ENCODE measurements at places on chromosomes 3 and 15. TPM values are rescaled to one million over a fixed set of nuclear protein-coding genes. Genes with fewer than 3 reads are reported as not detected.
A peak's percentile ranks its signal among the peaks of the same experiment; 100 is the strongest.

GRCh38 chr3:126671521-126671920 is 16.6 kb upstream of the TXNRD3 start:
- no peaks in the 10 kb centered on the region for H3K4me1 ChIP-seq
- H3K4me3 ChIP-seq = no peak overlapping the region
- no peaks in the 10 kb centered on the region for H3K36me3 ChIP-seq
- peaks cover 8% of the 10 kb centered on the region for H3K27me3 ChIP-seq
- no peak overlapping the region for H3K27ac ChIP-seq

ACSBG1 gene
- 0.07 TPM for total RNA-seq

NGRN gene
- 34.1 TPM for total RNA-seq

DNA sequence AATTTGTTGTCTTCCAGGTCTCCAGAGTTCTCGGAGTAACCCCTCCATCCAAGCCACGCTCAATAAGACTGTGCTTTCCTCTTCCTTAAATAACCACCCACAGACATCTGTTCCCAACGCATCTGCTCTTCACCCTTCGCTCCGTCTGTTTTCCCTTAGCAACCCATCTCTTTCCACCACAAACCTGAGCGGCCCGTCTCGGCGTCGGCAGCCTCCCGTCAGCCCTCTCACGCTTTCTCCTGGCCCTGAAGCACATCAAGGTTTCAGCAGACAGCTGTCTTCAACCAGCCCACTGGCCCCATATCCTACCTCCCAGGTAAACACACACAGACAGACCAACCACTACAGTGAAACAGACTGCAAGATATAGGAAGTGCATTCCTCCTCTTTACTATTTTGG is 87.9 kb upstream of the BLM start:
- no peak overlapping the region for H3K4me3 ChIP-seq
- H3K27me3 ChIP-seq = no peaks in the 10 kb centered on the region
- peaks cover 69% of the 10 kb centered on the region for H3K36me3 ChIP-seq
- no peaks in the 10 kb centered on the region for H3K4me1 ChIP-seq
- no peak overlapping the region for H3K27ac ChIP-seq
- no peak for DNase-seq

GXYLT2 gene
- not detected for total RNA-seq

PTX3 gene
- not detected for total RNA-seq

ANO10 gene
- total RNA-seq = 6.4 TPM

- H3K27ac ChIP-seq = no peak overlapping the region
- H3K27me3 ChIP-seq = peaks cover 6% of the 10 kb centered on the region
- no peaks in the 10 kb centered on the region for H3K36me3 ChIP-seq
- no peaks in the 10 kb centered on the region for H3K4me1 ChIP-seq
- no peak overlapping the region for H3K4me3 ChIP-seq
Observed at GRCh38 chr3:197577366-197578074, 21.8 kb upstream of the BDH1 start.

- no peak for DNase-seq
- no peaks in the 10 kb centered on the region for H3K36me3 ChIP-seq
- H3K27ac ChIP-seq = no peak overlapping the region
- H3K27me3 ChIP-seq = no peaks in the 10 kb centered on the region
- H3K4me1 ChIP-seq = no peaks in the 10 kb centered on the region
- no peak overlapping the region for H3K4me3 ChIP-seq
Observed at GRCh38 chr15:38320181-38320580, 67.5 kb downstream of the SPRED1 start.

DNA sequence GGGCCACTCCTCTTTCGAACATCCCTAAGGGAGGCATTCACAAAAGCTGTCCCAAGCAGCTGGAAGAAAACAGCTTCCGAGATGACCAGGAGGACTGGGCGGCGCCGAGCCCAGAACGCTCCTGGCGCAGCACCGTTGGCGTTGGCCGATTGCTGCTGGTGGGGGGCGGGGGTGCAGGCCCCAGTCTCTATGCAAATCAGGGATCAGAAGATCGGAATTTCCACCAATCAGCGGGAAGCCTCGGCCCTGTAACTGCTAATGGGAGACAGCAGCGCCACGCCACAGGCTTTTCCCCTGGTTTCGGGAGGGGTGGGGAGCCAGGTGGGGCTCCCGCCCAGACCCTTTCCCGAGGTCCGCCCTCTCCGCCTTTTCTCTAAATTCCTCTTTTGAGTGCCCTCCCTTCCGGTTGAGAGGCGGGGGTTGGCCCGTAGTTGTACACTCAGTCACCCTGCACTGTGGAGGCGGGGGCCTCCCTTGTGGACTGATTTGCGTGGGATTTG is 27.0 kb downstream of the HMCES start:
- no peaks in the 10 kb centered on the region for H3K27me3 ChIP-seq
- DNase-seq = peak; percentile 46
- H3K27ac ChIP-seq = peak overlapping the region; percentile 59
- H3K4me1 ChIP-seq = peaks cover 27% of the 10 kb centered on the region
- H3K4me3 ChIP-seq = peak overlapping the region; percentile 78

- peaks cover 17% of the 10 kb centered on the region for H3K36me3 ChIP-seq
- DNase-seq = no peak
- H3K27ac ChIP-seq = no peak overlapping the region
- H3K4me1 ChIP-seq = peaks cover 51% of the 10 kb centered on the region
Observed at GRCh38 chr3:47130557-47130956, 33.4 kb downstream of the SETD2 start.

CASR gene
- total RNA-seq = not detected

DNA sequence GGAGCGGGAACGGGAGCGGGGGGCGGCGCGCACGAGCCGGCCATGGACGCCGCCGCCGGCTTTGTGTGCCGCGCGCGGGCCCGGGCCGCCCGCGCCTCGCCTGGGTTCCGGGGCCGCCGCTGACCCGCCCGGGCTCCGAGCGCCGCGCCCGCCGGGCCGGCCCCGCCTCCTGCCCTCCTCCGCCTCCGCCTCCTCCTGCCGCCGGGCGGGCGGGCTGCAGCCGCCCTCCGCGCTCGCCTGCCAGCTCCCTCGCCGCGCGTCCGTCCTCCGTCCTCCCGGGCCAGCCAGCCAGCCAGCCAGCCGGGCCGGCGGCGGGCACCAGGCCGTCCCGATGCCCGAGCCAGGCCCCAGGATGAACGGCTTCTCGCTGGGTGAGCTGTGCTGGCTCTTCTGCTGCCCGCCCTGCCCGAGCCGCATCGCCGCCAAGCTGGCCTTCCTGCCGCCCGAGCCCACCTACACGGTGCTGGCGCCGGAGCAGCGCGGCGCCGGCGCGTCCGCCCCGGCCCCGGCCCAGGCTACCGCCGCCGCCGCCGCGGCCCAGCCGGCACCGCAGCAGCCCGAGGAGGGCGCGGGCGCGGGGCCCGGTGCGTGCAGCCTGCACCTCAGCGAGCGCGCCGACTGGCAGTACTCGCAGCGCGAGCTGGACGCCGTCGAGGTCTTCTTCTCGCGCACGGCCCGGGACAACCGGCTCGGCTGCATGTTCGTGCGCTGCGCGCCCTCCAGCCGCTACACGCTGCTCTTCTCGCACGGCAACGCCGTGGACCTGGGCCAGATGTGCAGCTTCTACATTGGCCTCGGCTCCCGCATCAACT is at the start of gene ABHD17C:
Gene ABHD17C (plus strand): TSS at position 212 of the 812 bp plus-strand sequence. CDS start 120 bp downstream, at position 332.
- H3K4me3 ChIP-seq = peak within 1 kb of the TSS; percentile 87
- no peaks in the 10 kb centered on the region for H3K36me3 ChIP-seq
- peaks cover 16% of the 10 kb centered on the region for H3K4me1 ChIP-seq
- peak within 1 kb of the TSS; percentile 69 for H3K27ac ChIP-seq
- peaks cover 5% of the 10 kb centered on the region for H3K27me3 ChIP-seq
- DNase-seq = peak; percentile 58

TRPM1 gene
- total RNA-seq = not detected

DNA sequence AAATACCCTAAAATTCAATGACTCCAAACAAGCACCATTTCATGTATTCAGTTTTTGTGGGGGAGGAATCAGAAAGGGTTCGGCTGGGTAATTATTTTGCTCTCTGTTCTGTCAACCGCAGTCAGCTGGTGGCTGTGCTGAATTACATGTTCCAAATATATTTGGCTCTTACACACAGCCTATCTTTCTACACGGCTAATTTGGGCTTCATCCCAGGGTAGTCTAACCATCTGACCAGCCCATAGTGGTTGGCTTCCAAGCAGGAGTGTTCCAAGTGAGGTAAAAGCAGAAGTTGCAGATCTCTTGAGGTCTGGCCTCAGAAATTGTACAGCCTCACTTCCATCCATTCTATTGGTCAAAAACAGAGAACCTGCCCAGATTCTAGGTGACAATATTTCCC is 760.8 kb upstream of the SEMA6D start:
- H3K4me1 ChIP-seq = no peaks in the 10 kb centered on the region
- no peak for DNase-seq
- no peak overlapping the region for H3K27ac ChIP-seq
- H3K27me3 ChIP-seq = no peaks in the 10 kb centered on the region

GRCh38 chr3:177147790-177148189 is 49.5 kb downstream of the TBL1XR1 start:
- H3K27ac ChIP-seq = peak overlapping the region; percentile 66
- H3K27me3 ChIP-seq = no peaks in the 10 kb centered on the region
- peaks cover 13% of the 10 kb centered on the region for H3K36me3 ChIP-seq
- H3K4me3 ChIP-seq = peak overlapping the region; percentile 5

DNA sequence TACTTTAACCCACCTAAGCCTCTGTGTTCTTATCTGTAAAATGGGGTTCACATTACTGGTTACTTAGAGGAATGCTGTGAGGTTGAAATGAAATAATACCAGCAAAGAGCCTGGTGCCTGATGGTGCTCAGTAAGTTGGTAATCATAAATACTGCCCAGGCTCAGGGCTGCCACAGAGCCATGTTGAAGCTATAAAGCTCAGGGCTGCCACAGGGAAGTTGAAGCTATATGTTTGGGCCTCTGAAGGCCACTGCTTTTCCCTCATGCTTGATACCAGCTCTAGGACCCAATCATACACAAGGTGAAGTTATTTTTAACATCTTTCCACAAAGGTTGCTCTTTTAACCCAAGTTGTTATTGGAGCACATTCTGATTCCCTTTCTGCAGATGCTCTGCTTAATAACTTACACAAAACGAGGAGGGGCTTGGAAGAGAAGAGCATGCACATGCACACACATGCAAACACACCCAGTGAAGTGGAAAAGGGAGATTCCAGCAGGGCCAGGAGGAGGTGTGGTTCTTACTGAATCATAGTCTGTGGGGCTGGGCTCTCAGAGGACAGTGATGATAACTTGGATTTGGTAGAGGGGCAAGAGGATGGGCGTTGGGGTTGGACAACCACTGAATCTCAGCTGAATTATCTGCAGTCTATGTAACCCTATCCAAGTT is 17.4 kb downstream of the PARP14 start:
- peak overlapping the region; percentile 52 for H3K4me3 ChIP-seq
- peaks cover 94% of the 10 kb centered on the region for H3K4me1 ChIP-seq
- H3K27me3 ChIP-seq = no peaks in the 10 kb centered on the region
- peaks cover 92% of the 10 kb centered on the region for H3K36me3 ChIP-seq

GRCh38 chr15:78810362-78811123 is 721 bp downstream of the ADAMTS7 start:
- DNase-seq = peak; percentile 36
- peaks cover 25% of the 10 kb centered on the region for H3K27me3 ChIP-seq
- peaks cover 15% of the 10 kb centered on the region for H3K4me1 ChIP-seq
- no peak overlapping the region for H3K27ac ChIP-seq
- peak overlapping the region; percentile 84 for H3K4me3 ChIP-seq
- no peaks in the 10 kb centered on the region for H3K36me3 ChIP-seq

All from activated B cell treated with CpG ODN at 0.5 μM for 24 hours (primary cell).